ENCODE measurements at places on chromosomes 6 and 20.

GRCh38 chr6:156780102-156780641, 3.0 kb downstream of the ARID1B start:
- DNase-seq = peak; percentile 77

DNA sequence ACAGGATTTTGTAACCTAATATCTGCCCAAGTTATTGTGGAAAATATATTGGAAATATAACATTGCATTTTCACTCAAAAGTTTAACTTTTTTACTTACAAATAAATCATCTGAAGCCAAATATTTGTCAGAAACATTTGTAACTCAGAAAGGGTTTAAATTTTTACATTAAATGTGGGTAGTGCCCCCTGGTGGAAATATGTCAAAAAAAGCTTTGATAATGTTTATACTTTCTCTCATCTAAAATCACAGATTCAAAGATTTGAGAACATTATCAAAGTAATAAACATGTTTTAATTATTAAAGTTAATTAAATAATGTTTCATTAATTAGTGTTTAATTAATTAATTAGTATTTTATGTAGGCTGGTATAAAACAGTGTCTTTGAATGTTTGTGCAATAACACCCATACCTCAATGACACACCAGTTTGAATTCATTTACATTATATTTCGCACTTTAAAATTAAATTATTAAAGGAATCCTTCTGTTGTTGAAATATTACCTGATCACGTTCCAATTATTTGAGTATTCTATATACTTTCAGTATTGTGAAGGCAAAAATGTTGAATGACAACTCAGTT, 320.1 kb upstream of the FKBP1C start:
- DNase-seq = no peak

GRCh38 chr20:38156280-38156679, 8.8 kb downstream of the TGM2 start:
- no peak for DNase-seq

DNA sequence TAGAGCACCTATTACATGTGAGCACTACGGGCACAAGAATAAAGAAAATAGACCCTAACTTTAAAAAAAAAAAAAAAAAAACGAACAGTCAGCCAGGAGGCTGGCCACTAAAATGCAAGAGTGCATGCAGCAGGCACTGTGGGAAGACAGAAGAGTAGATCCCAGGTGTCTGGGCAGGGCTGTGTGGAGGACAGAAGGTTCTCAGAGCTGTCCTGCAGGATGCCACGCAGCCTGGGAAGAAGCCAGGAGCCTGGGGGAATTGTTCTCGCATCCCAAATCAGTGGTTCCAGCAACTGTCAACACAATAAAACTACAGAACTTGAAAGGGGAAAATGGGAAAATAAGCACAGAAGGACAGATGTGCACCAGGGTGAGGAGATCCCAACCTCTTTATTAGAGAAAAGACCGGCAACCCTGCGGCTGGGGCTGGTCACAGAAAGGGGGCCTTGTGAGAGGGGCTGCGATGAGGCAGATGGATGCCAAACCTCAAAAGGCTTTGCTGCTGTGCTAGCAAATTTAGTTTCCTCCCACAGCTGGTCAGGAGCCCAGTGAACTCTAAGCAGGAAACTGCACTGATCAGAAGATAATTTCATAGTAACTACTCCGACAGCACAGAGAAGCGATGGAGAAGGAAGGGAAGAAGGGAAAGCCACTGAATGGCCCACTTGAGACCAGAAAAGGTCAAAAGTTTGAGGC, 30.9 kb downstream of the MAP3K5 start:
- peak; percentile 27 for DNase-seq

DNA sequence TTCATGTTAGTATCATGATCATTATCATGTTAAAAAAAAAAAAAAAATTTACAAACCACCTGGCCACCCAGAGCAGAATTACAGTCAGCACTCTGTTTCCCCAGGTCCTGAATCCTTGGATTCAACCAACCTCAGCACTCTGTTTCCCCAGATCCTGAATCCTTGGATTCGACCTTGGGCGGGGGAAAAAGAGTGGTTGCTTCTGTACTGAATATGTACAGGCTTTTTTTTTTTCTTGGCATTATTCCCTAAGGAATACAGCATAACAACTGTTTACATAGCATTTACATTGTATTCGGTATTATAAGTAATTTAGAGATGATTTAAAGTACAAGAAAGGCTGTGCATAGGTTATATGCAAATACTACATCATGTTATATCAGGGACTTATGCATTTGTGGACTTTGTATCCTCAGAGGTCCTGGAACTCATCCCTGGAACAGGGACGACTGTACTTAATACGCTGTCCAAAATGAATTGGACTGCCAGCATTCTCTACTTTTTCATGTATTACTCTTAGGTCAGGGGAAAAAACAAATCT, 31.2 kb downstream of the GCNT2 start:
- DNase-seq = no peak

DNA sequence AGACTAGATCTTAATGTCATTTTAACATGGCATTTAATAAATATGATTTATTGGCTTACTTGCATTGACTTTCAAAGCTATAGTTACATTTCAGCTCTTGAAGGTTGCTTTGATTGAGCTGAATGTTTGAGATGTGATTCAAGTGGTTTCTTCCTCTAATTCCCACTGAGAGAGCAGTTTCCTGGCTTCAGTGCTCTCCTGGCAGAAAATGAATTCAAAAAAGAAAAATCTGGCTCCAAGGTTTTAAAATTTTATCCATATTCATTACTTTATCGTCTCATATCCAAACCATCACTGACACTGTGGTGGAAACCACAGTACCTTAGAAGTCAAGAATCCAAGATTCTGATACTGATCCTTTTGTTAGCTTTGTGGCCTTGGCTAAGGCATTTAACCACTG, 263.1 kb upstream of the HSF2 start:
- DNase-seq = no peak

DNA sequence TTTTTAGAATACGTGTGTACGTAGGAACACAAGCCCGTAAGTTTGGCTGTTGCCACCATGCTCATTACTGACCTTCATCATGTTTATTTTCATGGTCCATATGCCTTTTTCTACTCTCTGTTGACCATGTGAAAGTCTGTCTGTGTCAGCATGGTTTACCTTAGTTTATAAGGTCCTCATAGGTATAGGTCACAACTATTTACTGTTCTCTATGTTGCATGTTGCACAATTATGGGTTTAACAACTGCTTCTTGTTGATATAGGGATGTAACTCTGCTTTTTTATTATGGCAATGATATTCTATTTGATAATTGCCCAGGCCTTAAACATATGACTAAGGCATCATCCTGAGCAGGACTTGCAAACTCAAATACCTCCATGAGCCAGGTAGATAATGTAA, 13.4 kb upstream of the RANBP9 start:
- no peak for DNase-seq
